ENCODE measurements at places on chromosomes 12 and 14.

- no peak for DNase-seq
These were observed 16.1 kb downstream of the TNFAIP2 start for GRCh38 chr14:103139132-103140025.

DNA sequence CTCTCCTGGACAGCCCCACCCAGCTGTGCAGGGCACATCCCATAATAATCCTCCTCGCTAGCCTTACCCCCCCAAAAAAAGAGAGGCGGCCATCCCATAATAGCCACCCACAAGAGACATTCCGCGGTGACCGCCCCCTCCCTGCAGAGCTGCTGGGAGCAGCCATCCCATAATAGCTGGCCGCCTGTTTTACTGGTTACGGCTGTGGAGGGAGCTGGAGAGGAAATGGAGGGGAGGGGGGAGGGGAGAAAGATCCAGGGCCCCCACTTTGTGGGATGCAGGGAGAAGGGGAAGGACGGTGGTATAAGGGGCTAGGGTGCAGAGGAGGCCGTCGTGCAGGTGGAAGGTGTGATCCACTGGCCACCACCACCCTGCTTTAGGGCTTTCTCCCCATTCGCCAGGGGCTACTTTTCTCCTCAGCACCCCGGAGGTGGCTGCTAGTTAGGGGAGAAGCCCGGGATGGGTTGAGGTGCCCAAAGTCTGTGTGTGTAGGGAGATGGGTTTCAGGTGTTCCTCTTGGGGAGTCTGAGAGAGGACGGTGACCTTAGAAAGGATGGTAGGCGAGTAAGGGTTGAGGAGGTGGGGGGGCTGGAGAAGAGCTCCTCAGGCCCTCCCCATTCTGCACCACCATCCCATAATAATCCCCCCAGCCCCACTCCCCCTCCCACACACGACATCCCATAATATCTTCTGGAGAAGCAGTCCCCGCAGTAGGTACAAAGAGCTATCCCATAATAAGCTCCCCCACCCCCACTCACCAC, 6.0 kb upstream of the CHD4 start:
- DNase-seq: no peak

GRCh38 chr12:75939016-75939642, 92.4 kb downstream of the PHLDA1 start:
- no peak for DNase-seq

- peak; percentile 22 for DNase-seq
These were observed 46.2 kb downstream of the RPH3A start for GRCh38 chr12:112837629-112838197.

DNA sequence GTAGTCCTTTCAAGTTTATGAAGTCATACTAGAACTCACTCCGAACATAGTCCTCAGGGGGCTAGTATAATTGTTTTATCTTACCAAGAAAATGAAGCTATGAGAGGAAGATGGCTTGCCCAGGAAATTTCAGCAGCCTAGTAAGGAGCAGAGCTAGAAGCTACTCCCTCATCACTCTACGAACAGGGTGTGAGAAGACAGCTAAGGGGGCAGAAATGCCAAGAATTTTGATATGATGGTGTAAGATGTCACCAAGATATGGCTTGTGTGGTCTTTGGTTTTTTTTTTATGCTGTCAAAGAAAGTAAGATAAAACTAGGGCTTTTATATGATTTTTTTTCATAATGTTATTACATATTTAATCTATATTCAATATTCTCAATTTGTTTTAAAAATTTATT, 47.6 kb downstream of the PRICKLE1 start:
- no peak for DNase-seq

DNA sequence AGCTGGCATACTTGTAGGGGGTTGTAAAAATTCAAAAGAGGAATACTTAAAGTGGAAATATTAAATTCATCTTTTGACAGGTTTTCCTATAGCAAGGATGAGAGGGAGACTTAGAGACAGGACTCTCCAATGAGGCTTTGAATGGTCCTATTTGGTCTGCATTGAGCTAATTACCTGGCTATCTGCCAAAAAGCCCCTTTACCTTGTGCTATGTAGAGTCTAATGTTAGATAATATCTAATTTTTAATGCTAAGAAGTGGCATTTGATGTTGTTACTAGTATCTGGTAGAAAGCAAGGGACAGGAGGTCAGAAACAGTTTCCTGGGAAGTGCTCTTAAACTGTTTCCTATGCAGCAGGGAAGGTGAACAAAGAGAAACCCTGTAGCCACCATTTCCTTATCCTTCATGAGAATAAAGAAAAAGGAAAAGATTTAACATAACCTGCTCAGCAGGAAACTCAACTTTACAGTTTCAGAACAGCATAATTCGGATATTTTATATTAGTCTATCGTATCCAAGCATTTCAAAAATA, 550.0 kb downstream of the SOX5 start:
- DNase-seq: no peak

- DNase-seq: no peak
These were observed 440.3 kb downstream of the NOVA1 start for GRCh38 chr14:26157517-26157916.

DNA sequence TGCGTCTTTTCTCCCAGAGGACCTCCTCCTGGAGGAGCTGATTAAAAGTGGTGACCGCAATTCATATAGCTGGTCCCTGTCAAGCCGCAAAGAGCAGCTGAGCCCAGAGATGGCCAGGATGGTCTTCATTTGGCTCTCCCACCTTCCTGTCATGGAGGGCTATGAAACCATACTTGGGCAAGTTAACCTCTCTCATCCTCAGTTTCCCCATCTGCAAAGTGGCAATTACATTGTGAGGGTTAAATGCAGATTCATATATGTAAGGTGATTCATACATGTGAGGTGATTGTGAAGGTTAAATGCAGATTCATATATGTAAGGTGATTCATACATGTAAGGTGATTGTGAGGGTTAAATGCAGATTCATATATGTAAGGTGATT, 3.6 kb upstream of the TESC start:
- no peak for DNase-seq

- no peak for DNase-seq
These were observed 129.3 kb downstream of the ZFP36L1 start for GRCh38 chr14:68663385-68664076.

- no peak for DNase-seq
These were observed 113.5 kb downstream of the BTG1 start for GRCh38 chr12:92032101-92032500.

- DNase-seq: no peak
These were observed 13.3 kb upstream of the LRRC10 start for GRCh38 chr12:69623970-69624369.

GRCh38 chr12:27627123-27627852, 69.0 kb upstream of the REP15 start:
- DNase-seq: no peak

GRCh38 chr14:70045310-70045709, 143.4 kb downstream of the SLC8A3 start:
- DNase-seq: no peak

- no peak for DNase-seq
These were observed 76.7 kb upstream of the SLCO1B1 start for GRCh38 chr12:21054334-21054733.

DNA sequence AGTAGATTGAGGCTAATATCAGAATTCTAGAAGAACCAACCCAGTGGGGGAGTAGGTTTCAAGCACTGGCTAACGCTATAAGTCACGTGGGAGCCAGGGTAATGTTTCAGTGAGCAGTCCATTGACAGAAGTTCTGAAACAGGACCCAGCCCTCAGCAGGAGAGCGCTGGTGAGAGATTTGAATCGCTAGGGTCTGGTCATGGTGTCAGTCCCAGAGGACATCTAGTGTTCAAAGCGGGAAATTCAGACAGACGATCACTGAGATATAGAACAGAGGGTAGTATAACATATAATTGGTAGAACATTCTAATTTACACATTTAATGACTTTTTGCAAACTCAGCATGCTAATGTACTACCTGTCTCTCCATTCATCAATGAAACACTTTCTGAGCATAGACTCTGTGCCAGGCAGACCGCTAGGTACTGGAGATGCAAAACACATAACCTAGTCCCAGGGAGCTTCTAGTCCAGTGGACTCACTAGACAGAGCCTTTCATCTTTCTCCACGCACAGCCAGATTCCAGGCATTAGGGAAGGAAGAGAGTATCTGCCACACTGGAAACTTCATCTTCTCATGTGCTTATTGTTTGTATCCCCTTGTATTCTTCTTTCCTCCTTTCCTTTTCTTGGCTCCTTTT, 35.4 kb upstream of the RNASE3 start:
- DNase-seq: peak; percentile 6

DNA sequence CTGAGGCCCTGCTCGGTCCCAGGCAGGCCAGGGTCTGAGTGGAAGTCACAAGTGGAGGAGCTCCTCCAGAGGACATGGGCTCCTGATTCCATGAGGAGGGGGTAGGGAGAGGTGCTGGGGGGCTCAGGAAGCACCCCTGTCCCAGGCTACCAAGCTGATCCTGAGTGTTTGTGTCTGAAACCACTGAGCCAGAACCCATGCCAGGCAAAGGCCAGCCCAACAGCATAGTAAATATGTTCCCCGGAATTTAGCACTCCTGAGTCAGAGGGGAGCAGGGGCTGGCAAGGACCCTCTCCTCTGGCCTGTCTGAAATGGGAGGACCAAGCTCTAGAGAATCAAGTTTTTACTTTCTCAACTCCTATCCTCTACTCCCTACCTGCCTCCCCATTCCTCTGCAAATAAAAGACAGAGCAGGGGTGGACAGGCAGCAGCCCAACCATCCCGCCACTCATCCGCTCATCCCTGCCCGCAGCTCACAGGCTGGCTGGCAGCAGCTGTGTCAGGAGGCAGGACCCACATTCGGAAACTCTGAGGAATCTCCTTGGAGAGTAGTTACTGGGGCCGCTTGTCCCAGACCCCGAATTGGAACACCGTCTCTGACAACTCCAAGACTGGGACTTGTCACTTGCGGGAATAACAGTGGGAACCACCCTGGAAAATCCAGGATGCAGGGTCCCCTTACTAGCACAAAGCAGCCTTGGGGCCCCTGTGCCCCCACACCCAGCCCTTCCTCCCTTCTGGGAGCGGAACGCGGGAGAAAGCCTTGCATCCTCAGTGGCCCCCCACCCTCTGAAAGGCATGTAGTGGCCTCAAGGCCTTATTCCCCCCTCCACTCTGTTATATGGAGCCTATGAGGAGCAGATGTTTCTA, 102.5 kb downstream of the ZFP36L1 start:
- DNase-seq: no peak

GRCh38 chr12:124368421-124369032, 73.6 kb downstream of the RFLNA start:
- no peak for DNase-seq

- DNase-seq: no peak
These were observed 17.6 kb upstream of the CRIP2 start for GRCh38 chr14:105456736-105457617.

GRCh38 chr12:11209113-11209512, 22.4 kb upstream of the TAS2R42 start:
- no peak for DNase-seq

- no peak for DNase-seq
These were observed 835 bp downstream of the MYL6 start for GRCh38 chr12:56158926-56159461.

DNA sequence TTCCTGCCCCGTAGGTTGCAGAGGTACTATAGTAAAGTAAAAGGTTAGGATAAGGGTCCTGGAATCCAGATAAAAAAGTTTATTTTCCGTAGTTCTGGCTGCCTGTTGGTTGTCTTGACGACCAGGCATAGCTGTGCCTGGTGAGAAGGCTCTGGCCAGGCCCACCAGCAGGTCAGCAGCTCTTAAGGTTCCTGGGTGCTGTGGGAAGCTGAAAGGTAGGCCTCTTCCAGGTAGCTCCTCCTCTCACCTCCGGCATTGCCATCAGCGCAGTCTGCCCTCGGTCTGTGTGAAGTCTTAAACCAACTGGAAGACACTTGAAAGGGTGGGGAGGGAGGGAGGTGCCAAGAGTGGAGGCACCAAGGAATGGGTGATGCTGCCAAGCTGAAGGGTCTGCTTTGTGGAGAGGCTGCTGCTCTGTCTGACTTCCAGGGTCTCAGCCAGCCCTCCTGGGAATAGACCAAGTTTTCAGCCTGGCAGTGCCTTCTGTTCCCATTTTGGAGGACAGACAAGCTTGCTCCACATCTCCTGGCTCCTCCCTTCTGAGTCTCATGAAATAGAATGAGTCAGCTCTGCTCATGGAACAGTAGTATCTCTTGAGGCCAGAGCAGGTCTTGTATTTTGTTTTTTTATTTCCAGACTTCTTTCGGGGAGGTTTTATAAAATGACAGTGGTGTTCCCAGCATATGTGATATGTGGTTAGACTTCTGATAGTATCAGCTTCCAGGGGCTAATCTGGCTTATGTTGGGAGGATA, 5.2 kb upstream of the ACADS start:
- DNase-seq: no peak

GRCh38 chr12:2550561-2551411, 244.0 kb upstream of the FKBP4 start:
- no peak for DNase-seq

DNA sequence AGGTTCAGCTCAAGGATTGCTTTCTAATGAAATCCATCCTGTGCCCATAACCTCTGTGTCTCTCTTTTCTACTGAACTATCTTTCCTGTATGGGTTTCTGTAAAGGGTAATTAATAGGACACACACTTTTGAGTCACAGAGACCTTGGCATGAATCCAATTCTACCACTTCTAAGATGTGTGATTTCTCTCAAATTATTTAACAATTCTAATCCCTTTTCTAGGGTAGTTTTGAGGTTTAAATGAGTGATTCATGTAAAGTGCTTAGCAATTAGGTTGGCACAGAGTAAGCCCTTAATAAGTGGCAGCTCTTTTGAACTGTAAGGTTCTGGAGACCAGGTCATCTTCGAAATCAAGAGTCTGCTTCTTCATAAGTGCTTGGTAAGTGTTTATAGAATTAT, 202.7 kb downstream of the RASSF9 start:
- DNase-seq: no peak

GRCh38 chr12:55822228-55822627, 4.4 kb downstream of the ORMDL2 start:
- no peak for DNase-seq

DNA sequence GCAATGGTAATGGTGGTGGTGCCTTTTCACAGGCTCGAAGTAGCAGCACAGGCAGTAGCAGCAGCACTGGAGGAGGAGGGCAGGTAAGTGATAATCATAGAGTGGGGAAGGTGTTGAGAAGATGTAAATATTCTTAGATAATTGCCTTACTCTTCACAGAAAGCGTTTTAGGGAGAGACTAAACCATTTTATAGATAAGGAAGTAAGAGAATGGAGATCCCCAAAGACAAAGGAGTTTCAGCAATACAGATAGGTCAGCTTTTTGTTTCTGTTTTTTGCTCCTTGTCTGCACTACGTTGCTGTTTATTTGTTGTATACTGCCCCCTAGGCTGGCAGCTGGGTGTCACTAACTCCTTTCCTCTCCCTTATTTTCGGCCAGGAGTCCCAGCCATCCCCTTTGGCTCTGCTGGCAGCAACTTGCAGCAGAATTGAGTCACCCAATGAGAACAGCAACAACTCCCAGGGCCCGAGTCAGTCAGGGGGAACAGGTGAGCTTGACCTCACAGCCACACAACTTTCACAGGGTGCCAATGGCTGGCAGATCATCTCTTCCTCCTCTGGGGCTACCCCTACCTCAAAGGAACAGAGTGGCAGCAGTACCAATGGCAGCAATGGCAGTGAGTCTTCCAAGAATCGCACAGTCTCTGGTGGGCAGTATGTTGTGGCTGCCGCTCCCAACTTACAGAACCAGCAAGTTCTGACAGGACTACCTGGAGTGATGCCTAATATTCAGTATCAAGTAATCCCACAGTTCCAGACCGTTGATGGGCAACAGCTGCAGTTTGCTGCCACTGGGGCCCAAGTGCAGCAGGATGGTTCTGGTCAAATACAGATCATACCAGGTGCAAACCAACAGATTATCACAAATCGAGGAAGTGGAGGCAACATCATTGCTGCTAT, 2.0 kb downstream of the SP1 start:
- no peak for DNase-seq

Data from SK-N-MC (cell line).